Central memory CD4-positive, alpha-beta T cell (primary cell): ENCODE measurements at places on chromosomes 4 and X.

DNA sequence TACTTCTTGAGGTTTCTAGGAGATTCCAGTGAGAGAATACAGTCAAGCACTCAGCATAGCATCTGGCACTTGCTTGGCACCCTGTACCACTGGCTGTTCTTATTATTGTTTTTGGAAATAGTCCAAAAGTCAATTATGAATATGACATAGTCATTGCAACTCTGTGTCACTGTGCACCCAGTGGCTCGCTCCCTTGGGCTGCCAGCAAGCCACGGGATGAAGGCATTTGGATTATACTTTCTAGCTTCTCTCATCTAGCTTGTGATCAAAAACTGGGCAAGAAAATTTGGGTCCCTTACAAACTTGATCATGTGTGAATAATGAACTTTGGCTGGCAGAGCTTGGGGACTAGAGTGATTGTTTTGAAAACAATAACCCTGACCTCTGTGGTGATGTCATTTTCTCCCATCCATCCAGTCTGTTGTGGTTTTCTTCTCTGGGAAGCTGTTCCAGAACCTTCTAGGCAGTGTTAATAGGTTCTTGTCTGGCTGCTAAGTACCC, 32.7 kb upstream of the LIMCH1 start:
- DNase-seq: no peak

DNA sequence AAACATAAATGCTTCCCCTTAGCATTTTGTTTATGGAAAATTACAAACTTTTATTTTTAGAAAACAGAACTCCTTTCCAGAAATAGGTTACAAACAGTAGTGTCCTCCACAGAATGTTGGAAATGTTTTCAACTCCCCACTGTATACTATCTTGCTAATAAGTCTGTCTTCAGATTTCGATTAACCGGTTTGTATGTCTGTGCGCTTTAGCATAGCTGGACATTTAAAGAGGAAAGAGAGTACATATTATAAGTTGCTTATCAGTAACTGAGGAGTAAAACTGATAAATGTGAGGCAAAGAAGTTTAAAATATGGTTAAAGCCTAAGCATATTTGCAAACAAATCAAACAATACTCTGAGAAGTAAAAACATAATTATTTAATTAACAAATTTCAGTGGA, 3.4 kb downstream of the CXCL8 start:
- DNase-seq: no peak

GRCh38 chr4:180028682-180029081, 2214.5 kb upstream of the TENM3 start:
- DNase-seq: no peak

GRCh38 chr4:100838286-100838685, 320.5 kb upstream of the EMCN start:
- DNase-seq: no peak

DNA sequence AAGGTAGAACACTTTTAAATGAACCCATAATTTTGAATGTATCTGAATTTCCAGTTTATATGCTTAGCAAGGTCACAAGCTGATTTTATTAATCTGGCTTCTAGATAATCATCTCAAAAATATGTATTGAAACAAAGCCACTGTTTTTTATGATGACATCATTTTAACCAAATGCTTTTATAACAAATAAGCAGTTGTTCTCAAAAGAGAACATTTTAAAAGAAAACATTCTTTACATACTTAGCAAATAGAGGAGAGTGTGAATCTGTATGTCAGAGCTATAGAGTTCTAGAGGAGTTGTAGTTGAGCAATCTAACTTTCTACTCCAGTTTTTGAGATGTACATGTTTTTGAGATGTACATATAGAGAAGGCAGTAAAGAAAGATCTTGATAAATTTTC, 42.5 kb downstream of the LAMP2 start:
- DNase-seq: no peak

DNA sequence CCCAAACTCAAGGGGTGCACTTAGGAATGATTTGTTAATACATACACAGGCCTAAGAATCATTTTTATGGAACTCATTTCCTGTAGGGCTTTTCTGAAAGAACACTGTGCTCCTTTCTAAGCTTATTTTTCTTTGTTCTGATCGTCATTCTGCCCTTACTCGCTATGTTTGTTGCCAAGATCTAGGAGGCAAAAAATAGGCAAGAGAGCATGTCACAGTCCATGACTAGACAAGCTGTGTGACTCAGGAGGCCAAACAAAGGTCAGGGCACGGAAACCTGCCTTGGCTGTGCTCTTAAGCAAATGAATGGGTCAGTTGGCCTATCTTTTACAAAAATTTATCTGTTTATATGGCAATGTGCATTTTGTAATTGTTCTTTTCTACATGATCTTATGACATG, 42.5 kb upstream of the C1GALT1C1 start:
- no peak for DNase-seq

- DNase-seq: no peak
These were observed 312.7 kb upstream of the PPARGC1A start for GRCh38 chr4:24202579-24202978.

GRCh38 chr4:52641854-52642563, 17.1 kb downstream of the USP46 start:
- no peak for DNase-seq

DNA sequence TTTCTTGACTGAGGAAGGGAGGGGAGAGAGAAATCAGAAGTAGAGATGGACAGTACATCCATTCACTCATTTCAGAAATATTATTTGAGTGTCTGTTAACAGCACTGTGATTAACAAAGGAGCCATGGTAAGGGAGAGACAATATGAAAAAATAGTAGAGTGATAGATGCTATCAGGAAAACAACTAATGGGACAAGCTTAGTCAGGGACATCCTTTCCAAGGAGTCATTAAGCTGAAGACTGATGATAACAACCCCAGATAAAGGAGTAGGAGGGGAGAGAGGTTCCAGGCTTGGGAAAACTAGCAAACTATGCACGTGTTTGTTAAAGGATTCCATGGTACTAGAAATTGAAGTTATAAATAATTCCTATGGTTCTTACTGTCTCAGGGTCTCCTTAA, 122.2 kb downstream of the CBR4 start:
- no peak for DNase-seq

- no peak for DNase-seq
These were observed 2.6 kb downstream of the C4orf33 start for GRCh38 chr4:129098531-129099001.

DNA sequence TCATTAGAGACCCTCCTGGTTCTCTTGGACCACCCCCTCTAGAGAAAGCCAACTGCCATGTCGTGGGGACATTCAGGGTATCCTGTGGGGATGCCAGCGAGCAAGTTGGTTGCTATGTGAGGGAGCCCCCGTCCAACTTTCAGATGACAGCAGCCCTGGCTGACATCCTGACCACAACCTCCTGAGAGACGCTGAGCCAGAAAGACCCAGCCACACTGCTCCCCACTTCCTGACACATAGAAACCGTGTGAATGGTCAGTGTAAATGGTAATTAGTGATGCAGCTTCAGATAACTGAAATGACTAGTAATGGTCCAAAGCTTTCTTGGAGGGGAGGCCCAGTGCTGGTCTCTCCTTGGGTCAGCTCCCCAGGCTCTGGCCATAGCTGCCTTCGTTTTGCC, 10.8 kb downstream of the CLCN4 start:
- DNase-seq: no peak

DNA sequence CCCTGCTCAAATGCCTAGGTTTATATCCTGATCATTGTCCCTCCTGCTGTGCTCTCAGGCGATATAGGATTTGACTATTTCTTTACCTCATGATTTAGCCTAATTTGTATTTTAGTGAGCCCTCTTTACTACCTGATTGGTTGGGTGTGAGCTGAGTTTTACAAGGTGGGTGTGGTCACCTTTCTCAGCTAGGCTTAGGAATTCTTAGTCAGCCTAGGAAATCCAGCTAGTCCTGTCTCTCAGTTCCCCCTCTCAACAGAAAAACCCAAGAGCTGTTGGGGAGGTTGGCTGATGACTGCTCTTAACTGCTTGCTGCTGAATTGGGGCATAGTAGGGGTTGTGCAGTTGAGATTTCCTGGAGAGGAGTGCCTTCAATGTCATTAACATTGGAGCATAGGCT, 100.5 kb upstream of the AADAT start:
- DNase-seq: no peak

GRCh38 chr4:37549041-37549440, 137.1 kb downstream of the RELL1 start:
- no peak for DNase-seq

GRCh38 chr4:120773641-120774040, 148.9 kb downstream of the PRDM5 start:
- DNase-seq: no peak

DNA sequence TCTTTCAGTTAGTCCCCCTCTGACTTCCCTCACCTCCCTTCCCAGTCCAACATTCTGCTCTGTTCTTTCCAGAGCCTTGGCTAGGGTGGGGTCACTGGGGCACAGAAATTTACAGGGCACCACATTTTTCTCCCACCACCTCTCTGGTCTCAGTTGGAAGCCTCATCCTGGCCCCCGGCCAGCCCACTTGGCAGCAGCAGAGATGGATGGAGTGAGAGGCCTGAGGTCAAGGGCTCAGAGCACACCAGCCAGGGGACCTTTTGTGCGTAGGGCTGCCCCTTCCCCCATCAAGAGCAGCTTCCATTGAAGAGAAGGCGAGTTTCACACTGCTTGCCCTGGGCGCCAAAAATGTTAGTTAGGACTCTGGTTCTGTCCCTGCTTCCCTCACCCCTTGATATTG, 230.9 kb downstream of the SOX3 start:
- DNase-seq: no peak

- DNase-seq: no peak
These were observed 17.5 kb downstream of the FABP2 start for GRCh38 chr4:119304431-119304830.

DNA sequence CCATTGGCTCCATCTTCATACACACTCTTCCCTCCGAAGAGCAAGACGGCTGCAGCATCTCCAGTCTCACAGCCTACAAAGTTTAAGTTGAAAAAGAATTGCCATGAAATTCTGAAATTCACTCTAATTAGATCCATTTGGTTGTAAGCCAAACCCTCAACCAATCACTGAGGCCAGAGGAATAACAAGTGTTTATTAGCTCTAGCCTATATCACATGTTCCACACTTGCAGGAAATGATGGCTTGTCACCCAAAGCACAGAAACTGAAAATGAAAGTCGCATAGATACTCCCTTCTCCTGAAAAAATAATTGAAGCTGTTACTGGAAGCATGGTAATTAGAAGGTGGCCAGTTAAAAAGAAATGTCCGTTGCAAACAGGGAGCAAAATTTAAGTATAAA, 1071.8 kb downstream of the CCSER1 start:
- DNase-seq: no peak

- no peak for DNase-seq
These were observed 46.3 kb downstream of the RASSF6 start for GRCh38 chr4:73573794-73574528.

DNA sequence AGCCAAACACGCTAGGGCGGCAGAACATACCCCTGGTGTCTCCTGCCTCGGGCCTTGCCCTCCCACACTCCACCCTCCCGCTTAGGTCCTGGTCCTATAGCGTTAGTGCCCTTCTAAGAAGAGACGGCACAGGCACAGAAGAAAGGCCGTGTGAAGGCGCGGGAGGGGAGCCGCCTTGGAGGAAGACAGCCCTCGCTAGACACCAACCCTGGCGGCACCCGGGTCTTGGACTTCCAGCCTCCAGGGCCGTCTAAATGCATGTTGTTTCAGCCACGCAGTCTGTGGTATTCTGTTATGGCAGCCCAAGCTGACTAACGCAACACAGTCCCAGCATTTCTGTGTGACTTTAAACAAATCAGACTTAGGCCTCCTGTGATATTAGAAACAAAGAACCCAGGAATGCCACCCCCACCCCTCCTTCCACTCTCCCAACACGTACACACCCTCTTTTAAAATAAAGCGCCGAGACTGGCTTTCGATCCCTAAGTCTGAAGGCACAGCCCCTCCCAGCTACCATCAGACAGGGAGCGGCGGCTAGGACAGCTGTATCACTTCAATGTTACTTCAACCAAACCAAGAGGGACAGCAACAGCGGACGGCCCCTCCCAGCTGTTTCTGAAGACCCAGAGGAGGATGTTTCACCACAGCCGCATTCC, 128.0 kb downstream of the AFAP1 start:
- no peak for DNase-seq

- DNase-seq: no peak
These were observed 27.8 kb upstream of the GALNTL6 start for GRCh38 chr4:171785388-171785787.

DNA sequence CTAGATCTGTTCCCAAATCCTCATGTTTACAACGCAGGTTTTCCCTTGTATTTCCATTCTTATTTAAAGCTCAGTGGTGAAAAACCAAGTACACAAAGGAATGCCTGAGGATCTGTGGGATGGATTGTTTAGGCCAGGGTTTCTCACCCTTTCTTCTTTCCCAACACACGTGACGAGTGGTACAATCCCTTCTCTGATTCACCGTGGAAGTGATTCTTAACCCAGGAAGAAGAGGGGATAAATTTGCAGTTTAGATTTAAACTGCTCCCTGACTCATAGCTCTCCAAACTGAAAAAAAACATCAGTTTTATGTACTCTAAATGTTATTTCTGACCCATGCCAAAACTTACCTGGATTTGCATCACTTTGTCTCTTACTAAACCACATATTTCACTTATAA, 17.0 kb downstream of the PAQR3 start:
- no peak for DNase-seq

- no peak for DNase-seq
These were observed 707.9 kb downstream of the CENPC start for GRCh38 chr4:66837279-66837922.

GRCh38 chr4:186723292-186724057, at the start of gene FAT1:
FAT1 (minus strand) TSS chr4:186723856; CDS start chr4:186709827, 14,029 bp downstream.
- no peak for DNase-seq

GRCh38 chr4:147809211-147809610, 77.3 kb downstream of the ARHGAP10 start:
- no peak for DNase-seq
